ENCODE measurements at places on chromosomes 2 and 18.

DNA sequence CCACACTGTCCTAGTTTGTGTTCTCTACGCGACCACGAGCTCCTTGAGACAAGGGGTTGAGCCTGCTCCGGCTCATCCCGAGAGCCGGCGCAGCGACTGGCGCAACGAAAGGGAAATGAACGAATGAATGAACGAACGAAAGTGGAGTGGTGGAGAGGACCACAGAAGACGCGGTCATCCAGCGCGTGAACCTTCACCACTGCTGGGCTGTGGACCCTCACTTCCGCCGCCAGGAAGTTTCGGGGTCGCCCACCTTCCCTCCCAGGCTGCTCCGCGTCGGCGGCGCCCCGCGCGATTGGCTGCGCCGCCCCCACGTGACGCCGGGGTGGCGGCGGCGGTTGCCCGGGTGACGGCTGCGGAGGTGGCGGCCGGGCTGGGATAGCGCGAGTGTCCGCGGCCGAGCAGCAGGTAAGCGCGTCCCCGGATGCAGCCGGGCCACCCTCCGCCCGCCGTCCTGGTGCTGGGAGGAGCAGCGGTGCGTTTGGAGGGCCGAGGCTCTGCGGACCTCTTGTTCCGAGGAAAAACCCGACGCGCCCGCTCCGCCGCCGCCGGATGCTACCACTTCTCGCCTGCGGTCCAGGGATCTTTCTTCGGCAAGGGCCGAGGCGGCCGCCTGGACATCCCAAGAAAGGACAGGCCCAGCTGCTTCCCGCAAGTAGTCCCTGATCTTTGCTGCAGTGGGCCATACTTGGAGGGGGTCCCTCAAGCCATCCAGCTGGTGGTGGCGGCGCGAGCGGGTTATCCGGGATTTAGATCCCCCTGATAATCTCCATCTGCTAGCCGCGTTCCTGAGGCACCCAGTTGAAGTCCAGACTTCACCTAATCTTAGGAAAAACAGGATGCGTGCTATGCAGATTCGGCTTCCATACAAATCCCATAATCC, at the start of gene ARMC9:
Gene ARMC9 (plus strand): TSS at position 341 of the 883 bp plus-strand sequence. CDS start 7,608 bp downstream, outside the sequence.
- no peak for DNase-seq

DNA sequence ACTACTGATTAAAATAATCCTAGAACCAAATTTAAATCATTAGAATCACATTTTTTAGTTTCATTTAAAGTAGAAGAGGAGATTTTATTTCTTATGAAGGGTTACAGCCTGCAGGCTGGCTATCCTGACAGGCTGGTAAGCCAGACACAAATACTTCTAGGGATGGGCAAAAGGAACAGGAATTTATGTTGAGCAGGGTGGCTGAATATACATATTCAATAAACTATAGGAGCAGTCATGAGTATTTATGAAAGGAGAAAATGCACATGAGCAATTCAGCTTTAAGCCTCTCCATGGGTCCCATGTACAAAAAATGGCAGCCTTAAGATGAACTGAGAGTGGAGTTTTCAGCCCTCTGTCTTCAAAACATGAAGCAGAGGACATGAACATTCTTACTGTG, 182.4 kb downstream of the CTNNA2 start:
- DNase-seq = no peak

DNA sequence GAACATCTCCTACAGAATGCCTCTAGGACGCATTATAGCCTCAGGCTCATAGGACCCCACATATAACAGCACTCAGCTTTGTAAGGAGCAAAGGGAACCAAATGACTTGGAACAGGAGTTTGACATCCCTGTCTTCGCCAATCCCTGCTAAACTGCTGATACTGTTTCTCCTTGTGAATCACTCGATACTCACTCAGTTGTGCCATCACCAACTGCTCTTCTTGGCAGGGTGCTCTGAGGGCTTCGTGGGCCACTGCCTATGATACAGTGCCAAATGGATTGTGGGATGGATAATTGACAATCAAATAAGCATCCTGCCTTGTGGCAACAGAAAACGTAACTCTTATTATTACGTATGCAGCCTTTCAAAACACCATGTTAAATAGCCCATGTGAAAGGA, 396.3 kb downstream of the RIT2 start:
- no peak for DNase-seq

DNA sequence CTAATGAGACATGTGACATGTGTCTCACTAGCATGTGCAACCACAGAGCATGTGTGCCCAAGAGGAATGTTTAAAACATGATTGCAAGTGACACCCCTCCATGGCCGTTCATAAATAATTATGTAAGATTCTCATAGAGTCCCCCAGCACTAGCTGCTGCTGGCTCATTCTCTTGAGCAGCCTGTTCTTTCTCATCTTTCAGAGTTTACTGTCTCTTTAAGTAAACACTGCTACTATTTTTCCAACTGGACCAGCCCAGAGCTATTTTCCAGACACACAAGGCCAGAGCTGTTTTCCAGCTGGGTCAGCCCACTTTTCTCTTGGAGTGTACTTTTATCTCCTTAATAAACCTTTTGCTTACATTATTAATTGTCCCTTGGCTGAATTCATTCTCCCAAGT, 326.8 kb upstream of the DLGAP1 start:
- DNase-seq = no peak

GRCh38 chr2:101679037-101679726, 18.3 kb upstream of the MAP4K4 start:
- no peak for DNase-seq

DNA sequence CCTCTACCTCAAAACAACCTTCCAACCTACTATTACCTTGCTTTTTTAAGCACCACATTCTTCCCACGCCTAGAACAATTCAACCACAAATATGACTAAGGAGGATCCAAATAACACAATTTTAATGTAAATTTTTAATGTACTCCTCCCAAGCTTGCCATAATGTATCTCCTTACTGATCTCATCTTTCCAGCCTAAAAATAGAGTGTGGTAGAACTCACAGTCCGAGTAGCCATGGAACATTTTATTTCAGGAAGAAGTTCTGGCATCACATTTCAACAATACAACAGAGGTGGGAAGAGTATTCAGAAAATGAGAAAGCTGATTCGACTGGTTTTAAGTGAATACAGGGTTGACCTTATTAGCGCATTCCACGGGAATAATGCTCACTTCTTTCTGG, 15.4 kb downstream of the FEZ2 start:
- DNase-seq = no peak

GRCh38 chr18:54203914-54204313, 20.6 kb downstream of the MBD2 start:
- no peak for DNase-seq

DNA sequence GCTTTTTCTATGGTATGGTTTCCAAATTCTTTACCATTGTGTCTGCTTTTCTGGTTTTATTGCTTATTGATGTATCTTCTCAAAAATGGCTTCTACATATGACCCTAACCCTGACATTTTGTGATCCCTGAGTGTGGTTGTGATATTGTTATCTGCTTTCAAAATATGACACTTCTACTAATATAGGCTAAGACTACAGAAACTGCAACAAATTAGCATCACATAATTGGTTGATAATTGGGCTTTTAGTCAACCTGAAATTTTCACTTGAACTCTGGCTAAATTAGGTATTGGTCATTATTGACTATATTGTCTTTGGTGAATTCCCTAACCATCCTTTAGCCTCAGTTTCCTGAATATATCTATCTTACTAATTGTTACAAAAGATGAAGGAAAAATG, 246.1 kb downstream of the PIK3C3 start:
- no peak for DNase-seq

DNA sequence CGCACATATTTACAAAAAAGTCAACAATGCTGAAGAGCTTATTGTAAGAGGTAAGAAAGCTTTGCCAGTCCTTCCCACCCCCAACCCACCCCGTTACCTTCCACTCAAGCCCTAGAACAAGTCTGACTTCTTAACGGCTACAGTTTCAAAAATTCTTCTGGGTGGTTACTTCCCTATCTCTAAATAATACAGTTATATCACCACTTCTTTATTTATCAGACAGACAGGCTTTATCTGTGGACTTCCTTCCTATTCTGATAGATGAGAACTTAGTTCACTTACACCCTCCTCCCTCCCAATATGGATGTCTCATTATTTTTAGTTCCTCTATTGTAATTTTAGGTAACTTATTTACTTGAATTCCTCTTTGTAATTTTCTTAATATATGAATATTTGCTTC, 26.7 kb upstream of the ACTR3 start:
- no peak for DNase-seq

GRCh38 chr2:54073796-54074195, 41.6 kb upstream of the ACYP2 start:
- DNase-seq = no peak

DNA sequence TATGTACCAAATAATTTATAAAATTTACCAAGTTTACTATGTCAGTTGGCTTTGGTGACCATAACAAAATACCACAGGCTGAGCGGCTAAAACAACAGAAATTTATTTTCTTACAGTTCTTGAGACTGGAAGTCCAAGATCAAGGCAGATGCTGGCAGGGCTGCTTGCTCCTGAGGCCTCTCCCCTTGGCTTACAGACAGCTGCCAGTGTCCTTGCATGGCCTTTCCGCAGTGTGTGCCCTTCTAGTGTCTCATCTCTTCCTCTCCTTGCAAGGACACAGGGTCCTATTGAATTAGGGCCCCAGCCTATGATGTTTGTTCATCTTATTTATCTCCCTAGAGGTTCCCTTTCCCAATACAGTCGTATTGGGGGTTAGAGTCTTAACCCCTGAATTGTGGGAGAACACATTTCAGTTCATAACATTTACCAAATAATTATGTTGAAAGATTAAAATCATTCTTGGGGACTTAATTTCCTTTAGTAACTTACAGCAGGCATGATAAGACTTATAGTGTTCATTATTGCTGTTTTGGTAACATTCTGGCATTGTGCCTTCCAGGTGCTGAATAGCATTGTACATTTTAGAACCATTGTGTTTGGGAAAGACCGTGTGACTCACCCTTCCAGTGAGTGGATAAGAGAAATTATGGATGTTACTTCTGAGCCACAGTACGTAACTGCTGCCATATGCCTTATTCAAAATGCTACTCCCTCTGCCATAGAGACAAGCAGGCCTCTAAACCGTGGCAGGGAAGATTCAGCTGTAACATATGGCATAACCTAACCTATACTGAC, 317.5 kb downstream of the TMX3 start:
- DNase-seq = no peak

- DNase-seq = no peak
These were observed 181.1 kb downstream of the MYCN start for GRCh38 chr2:16121231-16121985.

DNA sequence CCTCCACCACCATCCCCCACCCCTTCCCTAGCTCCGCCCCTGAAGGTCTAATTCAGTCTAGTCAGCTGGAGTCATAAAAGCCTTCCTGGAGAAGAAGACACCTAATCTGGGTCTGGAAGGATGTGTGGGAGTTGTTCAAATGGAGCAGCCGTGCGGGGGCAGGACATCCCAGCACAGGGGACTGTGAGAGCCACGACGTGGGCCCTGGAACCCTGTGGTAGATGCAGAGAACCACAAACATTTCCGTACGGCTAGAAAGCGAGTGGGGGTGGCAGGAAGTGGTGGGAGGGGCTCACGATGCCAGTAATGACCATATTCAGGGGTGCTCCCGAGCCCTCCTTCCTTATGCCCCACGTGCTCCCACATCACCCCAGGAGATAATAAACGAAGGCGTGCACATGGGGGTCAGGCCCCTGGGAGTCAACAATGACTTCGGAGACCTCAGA, 20.9 kb upstream of the COL6A3 start:
- no peak for DNase-seq

DNA sequence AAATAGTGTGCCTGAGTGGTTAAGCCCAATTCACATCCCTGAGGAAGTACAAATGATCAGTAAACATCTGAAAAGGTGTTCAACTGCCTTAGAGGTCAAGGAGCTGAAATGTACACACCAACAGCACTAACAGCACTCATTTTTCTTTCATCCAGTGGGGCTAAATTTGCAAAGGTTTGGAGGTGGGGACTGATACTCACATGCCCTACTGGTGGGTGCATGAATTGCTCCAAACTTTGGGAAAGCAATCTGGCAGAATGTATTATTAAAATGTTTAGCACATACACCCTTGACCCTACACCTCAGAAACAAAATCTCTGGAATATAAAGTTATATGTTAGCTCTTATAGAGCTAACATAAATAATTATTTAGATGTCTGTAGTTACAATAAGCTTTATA, 19.0 kb upstream of the FAM178B start:
- DNase-seq = no peak
